ENCODE measurements at places on chromosomes 3 and 15.

DNA sequence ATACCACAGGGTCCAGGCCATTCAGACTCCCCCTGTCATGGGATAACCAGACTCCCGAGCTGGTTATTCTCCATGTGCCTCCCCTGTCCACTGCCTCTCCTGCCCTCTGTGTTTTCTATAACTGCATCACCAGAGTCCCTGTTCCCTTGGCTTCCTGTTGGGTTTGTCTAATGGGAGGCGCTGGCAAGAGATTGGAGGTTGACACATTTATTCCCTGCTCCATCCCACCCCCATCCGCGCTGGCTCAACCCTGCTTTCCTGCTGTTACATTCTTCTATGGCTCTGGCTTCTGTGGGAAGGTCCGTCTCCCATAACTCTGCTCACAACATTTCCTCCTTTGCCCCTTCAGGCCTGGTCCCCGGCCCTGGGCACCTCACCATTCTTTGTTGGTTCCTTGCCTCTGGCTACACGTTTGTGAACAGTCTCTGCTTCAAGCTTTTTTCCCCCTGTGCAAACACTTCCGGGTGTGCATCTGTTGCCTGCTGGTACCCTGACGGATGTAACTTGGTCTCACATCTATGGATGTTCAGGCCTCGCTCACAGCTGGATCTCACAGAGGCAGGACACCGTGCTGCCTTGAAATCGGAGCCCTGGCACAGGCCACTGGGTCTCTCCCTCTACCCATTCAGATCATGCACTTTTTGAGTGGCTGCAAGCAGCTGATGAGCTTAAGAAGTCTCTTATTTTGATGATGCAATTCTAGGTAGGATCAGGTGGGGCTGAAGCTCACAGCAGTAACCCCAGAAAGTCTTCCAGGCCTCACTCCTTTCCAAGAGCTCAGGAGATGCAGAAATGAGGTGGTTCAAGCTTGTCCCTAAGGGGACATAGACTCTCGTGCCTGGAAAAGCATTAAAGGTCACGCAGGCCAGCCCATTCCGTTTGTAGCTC is 68.6 kb upstream of the ATP13A3 start:
- no peak for DNase-seq

DNA sequence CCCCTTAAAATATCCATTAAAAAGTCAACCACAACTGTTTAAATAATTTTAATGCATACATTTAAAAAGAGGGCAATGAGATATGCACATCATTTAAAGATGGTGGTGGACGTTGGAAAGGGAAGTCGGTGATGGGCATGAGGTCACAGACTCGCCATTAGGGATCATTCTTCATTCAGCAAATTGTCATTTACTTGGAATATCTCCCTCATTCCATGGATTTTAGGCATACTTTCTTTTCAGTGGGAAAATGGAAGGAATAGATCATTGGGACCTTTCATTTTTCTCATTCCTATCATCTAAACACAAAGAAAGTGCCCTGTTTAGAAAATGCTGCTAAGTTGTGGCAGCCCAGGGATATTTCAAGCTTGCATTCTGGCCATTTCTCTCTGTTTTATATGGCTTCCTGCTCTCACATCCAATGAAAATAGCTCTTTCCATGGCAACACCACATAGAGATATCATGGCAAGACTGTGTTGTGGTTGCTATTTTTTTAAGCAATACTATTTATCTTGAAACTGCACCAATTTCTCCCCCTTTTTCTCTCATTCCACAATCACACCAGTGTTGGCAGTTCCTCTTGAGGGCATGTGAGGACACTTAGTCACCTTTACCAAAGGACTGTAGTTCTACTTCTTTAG is 40.7 kb upstream of the LMCD1 start:
- no peak for DNase-seq

GRCh38 chr3:20396335-20396734 is 210.3 kb upstream of the SGO1 start:
- no peak for DNase-seq

- DNase-seq, result no peak
These were observed 794 bp downstream of the LRIG1 start for GRCh38 chr3:66499881-66500575.

DNA sequence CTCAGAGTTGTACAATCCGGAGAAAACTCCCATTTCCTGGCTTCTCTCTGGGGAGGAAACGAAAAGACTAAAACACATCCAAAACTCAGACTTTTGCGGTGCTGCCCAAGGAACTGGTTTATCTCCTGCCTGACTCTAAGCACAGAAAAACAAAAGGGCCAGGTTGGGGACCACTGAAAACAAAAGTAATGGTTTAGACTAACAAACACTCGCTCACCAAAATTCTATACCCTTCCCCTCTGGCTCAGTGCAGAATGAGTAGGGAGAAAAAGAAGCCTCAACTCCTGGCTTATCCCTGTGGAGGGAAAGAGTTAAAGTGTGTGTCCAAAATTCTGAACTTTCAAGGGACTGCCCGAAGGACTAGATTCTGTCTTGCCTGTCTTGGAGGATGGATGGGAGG is 173.6 kb downstream of the FGF12 start:
- no peak for DNase-seq

- DNase-seq, result no peak
These were observed 43.5 kb downstream of the CA12 start for GRCh38 chr15:63338170-63338569.

GRCh38 chr3:177906578-177907229 is 629.5 kb upstream of the KCNMB2 start:
- no peak for DNase-seq

DNA sequence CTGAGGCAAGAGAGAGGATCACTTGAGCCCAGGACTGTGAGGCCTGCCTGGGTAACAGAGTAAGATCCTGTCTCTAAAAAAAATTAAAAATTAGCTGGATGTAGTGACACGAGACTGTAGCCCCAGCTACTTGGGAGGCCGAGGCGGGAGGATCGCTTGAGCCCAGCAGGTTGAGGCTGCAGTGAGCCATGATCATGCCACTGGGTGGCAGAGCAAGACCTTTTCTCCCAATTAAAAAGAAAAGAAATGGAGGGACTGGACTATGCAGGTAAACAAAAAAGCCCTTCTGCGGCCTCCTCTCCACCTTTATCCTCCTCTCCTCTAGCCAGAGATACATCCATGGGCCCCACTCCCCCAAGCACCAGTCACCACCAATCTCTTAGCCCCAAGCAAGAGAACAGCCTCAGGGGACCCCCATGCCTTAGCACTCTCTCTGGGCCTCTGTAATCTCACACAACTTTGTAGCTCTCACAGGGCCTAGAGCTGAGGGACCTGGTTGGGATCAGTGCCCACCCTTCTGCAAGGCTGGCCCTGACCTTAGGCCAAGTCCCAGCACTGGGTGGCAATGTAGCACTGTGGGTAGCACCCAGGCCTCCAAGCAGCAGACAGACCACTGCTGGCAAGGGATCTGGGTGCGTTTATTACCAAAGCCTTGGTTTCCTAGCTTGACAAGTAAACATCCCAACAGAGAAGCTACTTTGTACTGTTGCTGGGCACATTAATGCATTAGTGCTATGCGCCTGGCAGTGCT is 43.4 kb downstream of the FAM174B start:
- DNase-seq, result no peak

GRCh38 chr3:74883690-74884089 is 269.2 kb upstream of the CNTN3 start:
- no peak for DNase-seq

DNA sequence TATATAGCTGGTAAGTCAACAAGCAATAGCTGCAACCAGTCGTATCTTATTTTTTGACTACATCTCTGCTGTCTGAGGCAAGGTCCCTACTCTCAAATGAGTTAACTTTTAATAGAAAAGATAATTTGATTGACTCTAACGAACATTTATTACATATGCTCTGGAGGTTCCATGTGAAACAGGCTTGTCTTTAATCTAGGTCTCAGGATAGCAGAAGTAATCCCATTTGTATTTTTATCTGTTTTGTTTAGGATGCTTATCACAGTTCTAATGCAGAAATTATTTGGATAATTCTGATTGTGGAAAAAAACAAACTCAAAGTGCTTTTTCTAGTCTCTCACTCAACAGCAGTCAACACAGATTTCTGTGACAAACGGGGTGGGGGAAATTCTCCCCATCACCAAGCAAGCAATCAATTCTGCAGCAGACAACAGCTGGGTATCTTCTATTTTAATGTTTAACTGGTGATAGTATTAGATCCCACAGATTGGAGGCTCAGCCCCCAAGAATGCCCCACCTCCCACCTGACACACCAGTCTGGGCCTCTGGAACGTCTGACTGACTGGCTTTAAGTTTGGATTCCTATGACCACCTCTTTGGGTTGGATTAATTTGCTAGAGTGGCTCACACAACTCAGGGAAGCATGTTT is 58.8 kb downstream of the ITPR1 start:
- DNase-seq, result no peak

- peak; percentile 32 for DNase-seq
These were observed 5.3 kb downstream of the INAFM2 start for GRCh38 chr15:40328751-40329150.

DNA sequence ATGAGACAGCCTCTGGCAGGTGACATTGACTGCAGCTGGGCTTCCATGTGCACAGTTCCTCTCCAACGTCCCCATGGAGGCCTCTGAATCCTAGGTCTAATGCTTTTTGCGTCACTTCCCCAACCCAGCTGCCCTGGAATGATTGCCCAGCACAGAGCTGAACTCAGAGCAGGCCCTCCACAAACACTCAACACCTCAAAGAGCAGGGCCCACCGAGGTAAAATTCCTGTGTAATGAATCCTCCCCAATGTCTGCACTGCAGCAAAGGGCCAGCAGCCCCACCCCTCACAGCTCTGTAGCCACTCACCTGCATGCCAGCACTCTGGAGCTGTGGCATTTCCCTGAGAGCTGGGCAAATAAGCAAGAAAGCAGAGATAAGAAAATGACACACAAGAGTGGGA is 42.6 kb upstream of the DUSP7 start:
- no peak for DNase-seq

DNA sequence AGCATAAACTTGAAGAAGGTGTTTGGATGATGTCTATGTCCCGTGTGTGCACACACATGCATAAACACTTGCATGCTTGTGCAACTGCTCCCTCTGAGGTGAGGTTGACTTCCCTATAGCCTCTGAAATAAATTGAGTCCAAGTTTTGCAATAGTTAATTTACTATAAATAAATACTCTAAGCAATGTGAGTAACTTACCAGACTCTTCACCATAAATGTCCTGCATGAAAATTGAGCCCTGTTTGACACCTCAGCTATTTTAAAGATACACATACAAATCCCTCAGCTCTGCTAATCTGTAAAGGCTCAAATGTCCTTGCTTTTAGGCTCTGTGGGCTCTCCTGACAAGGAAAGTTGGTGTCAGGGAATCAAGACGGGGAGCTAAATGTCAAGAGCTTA is 37.1 kb downstream of the GJD2 start:
- no peak for DNase-seq

- DNase-seq, result no peak
These were observed 50.9 kb upstream of the ALCAM start for GRCh38 chr3:105315815-105316214.

- DNase-seq, result no peak
These were observed 197.5 kb upstream of the NSMCE3 start for GRCh38 chr15:29467091-29467490.

DNA sequence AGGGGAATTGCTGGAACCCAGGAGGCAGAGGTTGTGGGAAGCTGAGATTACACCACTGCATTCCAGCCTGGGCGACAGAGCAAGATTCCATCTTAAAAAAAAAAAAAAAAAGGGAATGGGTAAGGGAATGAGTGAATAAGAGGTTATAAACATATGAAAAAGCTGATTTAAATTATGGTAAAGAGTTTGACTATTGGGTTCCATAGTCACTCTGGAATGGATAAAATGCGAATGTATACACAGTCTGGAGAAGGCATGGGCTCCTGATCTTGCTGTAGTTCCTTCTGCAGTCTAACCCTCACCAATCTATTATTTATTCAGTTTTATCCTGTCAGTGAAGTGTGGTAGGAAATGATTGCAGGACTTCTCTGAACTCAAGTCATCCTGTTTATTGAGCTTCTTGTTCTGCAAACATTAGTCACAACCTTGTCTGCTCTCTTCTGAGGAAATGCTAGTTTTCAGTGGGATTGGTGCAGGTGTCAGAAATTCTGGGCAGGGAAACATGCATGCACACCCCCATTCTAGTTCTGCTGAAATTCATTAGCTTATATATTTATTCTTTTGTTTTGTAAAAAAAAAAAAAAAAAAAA is 190.9 kb upstream of the CFAP20DC start:
- DNase-seq, result no peak

DNA sequence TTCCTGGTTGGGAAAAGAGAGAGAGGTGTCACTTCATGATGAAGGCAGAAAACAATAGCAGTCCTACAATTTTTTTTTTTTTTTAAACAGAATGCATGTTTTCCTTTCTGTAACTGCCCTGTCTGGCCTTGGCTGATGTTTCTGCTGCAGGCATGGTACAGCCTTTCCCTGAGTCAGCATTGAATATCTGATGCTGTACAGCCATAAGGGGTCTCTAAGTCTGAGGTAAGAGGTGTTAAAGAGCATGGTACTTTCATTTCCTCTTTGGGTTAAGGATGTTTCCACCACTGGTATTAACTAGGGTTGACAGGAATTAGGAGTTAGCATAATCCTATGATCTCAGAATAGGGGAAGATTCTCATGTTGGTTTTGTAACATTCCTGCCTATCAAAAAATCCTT is 147.4 kb downstream of the CHST2 start:
- no peak for DNase-seq

GRCh38 chr15:44427756-44428724 is 611 bp downstream of the CTDSPL2 start:
- peak; percentile 45 for DNase-seq

Data from Jurkat, Clone E6-1 (cell line).